ENCODE measurements at places on chromosomes 2 and 18. TPM values are rescaled to one million over a fixed set of nuclear protein-coding genes. Genes with fewer than 3 reads are reported as not detected.

Gene KCNS3
- total RNA-seq: not detected

Gene TTC32
- total RNA-seq: 26.3 TPM

Gene ITGA4
- 61.7 TPM for total RNA-seq

Gene LRP2
- 0.89 TPM for total RNA-seq

Gene MYO7B
- total RNA-seq: 3.7 TPM

Gene ALLC
- not detected for total RNA-seq

Gene NT5DC4
- not detected for total RNA-seq

Gene MRPL33
- 40.4 TPM for total RNA-seq

Gene CRYBA2
- not detected for total RNA-seq

Data from OCI-LY7 (cell line).